ENCODE measurements at places on chromosomes 16 and 17. TPM values are rescaled to one million over a fixed set of nuclear protein-coding genes. Genes with fewer than 3 reads are reported as not detected.

GRCh38 chr17:1969712-1970111 is 55.4 kb downstream of the RTN4RL1 start:
- no peak for DNase-seq
- no peaks in the 10 kb centered on the region for H3K36me3 ChIP-seq
- no peaks in the 10 kb centered on the region for H3K4me1 ChIP-seq
- H3K27me3 ChIP-seq: no peaks in the 10 kb centered on the region

- H3K4me1 ChIP-seq: peaks cover 8% of the 10 kb centered on the region
- peak; percentile 80 for DNase-seq
- H3K27me3 ChIP-seq: no peaks in the 10 kb centered on the region
- peak within 1 kb of the TSS; percentile 25 for H3K27ac ChIP-seq
- peak within 1 kb of the TSS; percentile 55 for H3K4me3 ChIP-seq
These were observed at the start of gene HOXB9 for GRCh38 chr17:48626245-48627117. TSS of gene HOXB9 (minus strand) at chr17:48626358. CDS start at chr17:48626269, 89 bp downstream.

GRCh38 chr16:46974352-46974751 is 878 bp upstream of the DNAJA2 start:
- peak overlapping the region; percentile 79 for H3K4me3 ChIP-seq
- H3K36me3 ChIP-seq: no peaks in the 10 kb centered on the region

DNA sequence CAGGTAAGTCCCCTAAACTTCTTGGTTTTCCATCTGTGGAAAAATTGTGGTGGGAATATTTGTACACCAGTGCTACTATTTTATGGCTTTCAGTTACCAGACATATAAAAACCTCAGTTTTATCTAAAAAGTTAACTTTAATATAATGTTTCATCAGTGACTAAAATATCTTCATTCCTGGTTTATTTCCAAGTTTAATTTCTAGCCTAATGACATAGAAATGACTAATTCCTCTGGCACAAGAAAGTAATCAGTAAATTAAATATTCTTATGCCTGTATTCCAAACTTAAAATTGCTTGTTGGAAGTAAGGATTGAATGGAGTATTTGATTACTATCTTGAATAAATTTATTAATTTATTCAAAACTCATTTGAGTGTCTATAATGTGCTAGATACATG is 757.0 kb downstream of the CDH11 start:
- H3K27ac ChIP-seq: no peak overlapping the region
- no peaks in the 10 kb centered on the region for H3K4me1 ChIP-seq
- DNase-seq: no peak
- H3K36me3 ChIP-seq: no peaks in the 10 kb centered on the region

Gene IGFALS
- total RNA-seq: not detected

Gene PRAC2
- total RNA-seq: not detected

Gene RAP1GAP2
- total RNA-seq: 60.2 TPM

All from Peyer's patch (tissue), 4 donors.